ENCODE measurements at places on chromosomes 13 and 19. TPM values are rescaled to one million over a fixed set of nuclear protein-coding genes. Genes with fewer than 3 reads are reported as not detected.

- H3K4me1 ChIP-seq, result no peaks in the 10 kb centered on the region
- H3K27ac ChIP-seq, result no peak overlapping the region
- no peak overlapping the region for H3K4me3 ChIP-seq
- no peaks in the 10 kb centered on the region for H3K36me3 ChIP-seq
- H3K27me3 ChIP-seq, result no peaks in the 10 kb centered on the region
- no peak for DNase-seq
These were observed 221.2 kb downstream of the MAB21L1 start for GRCh38 chr13:35255241-35255640.

DNA sequence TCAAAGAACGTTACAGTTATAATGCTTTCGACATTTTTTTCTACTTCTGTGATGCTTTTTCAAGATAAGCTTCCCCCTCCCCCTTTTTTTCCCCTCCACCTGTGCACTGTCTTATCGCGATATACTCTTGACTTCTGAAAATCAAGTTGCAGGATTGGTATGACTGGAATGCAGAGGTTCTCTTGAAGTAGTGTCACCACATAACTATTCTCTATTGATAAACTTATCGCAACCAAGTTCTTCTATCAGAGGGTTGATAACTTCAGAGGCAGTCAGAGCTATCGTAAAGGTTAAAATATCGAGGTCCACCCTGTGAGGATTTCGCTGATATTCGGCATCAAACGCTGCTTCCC lies 820 bp downstream of the EID2 start:
- DNase-seq, result no peak
- H3K4me1 ChIP-seq, result peaks cover 15% of the 10 kb centered on the region
- no peaks in the 10 kb centered on the region for H3K27me3 ChIP-seq
- no peaks in the 10 kb centered on the region for H3K36me3 ChIP-seq
- H3K27ac ChIP-seq, result peak overlapping the region; percentile 95

DNA sequence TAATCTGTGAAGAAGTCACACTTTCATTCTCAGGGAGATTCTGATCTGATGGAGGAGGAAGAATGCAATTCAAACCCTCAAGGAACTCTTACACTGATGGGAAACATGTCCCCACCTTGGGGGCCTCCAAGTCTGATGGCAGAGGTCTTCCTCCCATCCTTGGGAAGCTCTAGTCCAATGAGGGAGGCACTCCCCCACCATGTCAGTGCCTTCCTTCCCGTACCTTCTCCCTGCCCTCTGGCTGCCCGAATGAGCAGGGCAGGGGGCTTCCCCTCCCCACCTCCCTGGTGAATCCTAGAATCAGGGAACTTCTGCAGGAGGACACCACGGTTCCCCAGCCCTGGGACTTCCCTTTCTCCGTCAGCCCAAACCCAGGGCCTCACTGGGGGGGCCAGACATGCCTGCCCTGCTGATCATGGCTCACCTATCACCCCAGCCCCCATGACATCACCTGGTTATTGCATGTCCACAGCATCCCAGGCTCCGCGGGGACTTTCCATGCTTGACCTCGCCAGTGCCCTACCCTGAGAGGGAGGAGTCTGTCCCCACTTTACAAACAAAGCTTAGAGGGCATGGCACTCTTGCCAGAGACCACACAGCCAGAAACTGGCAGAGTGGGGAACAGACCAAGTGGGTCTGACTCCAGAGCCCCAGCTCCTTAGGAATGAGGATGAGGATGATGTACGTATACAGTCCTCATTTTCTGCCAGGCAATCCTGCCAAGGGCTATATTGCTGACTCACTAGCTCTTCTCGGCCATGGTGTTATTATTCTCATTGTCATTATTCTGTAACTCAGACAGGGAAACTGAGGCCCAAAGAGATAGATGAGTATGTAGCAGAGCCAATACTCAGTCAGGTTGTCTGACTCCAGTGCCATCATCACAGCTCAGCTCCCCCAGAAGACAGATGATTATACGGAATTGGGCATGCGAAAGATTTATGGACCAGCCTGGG lies 9.6 kb upstream of the BCL3 start:
- peak; percentile 67 for DNase-seq
- no peaks in the 10 kb centered on the region for H3K27me3 ChIP-seq
- no peaks in the 10 kb centered on the region for H3K36me3 ChIP-seq
- no peak overlapping the region for H3K4me3 ChIP-seq

DNA sequence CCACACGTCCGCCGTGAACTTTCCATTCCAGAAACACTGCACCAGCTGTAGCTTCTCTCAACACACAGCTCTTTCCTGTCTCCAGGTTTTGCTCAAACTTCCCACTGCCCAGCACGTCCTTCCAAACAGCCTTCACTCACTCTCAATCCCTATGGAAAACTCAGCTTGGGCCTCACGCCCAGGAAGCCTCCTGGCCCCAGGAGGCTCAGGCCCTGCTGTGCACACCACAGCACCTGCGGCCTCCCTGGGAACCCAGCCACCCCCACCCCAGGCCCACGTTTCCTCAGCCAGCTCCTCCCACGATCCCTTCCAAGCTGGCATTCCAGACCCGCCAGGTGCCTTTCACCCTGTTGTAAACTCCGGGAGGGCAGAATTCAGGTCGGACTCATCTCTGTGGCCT lies 35.2 kb downstream of the C13orf46 start:
- no peak overlapping the region for H3K27ac ChIP-seq
- DNase-seq, result no peak
- H3K36me3 ChIP-seq, result no peaks in the 10 kb centered on the region

DNA sequence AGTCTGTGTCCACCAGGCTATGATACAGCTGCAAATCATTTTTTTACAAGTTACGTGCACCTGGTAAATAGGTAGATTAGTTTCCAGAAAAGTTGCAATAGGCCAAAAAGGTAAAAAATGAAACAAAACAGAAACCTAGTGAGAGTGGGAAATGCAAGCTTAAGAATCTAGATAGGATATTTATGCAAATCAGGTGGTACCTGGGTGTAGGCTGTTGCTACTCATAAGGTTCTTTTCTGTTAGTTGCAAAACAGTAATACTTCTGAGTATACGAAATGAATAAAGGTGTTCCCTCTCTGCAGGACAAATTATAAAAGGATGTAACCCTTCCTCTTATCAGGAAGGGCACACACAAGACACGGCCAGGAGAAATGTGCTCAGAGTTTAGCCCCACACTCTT lies 97.9 kb downstream of the UGGT2 start:
- no peaks in the 10 kb centered on the region for H3K4me1 ChIP-seq
- H3K27ac ChIP-seq, result no peak overlapping the region
- DNase-seq, result no peak
- H3K4me3 ChIP-seq, result no peak overlapping the region

GRCh38 chr13:49308921-49309408 lies 61.2 kb downstream of the CDADC1 start:
- H3K4me1 ChIP-seq, result peaks cover 3% of the 10 kb centered on the region
- H3K27ac ChIP-seq, result peak overlapping the region; percentile 86
- H3K4me3 ChIP-seq, result no peak overlapping the region
- H3K36me3 ChIP-seq, result no peaks in the 10 kb centered on the region

SIPA1L3 gene
- total RNA-seq, result 237 TPM

ZNF780A gene
- 14.9 TPM for total RNA-seq

ZNF726 gene
- total RNA-seq, result 0.57 TPM

HTR2A gene
- 0.27 TPM for total RNA-seq
